ENCODE measurements at places on chromosomes 4 and X. TPM values are rescaled to one million over a fixed set of nuclear protein-coding genes. Genes with fewer than 3 reads are reported as not detected.

Gene GUCY1B1
- 39.3 TPM for total RNA-seq

Gene MSX1
- 1.3 TPM for total RNA-seq

Gene DCHS2
- under 0.01 TPM for total RNA-seq

Gene HTRA3
- total RNA-seq: 2.6 TPM

GRCh38 chrX:39817754-39818470 is 279.8 kb downstream of the BCOR start:
- no peak for DNase-seq

DNA sequence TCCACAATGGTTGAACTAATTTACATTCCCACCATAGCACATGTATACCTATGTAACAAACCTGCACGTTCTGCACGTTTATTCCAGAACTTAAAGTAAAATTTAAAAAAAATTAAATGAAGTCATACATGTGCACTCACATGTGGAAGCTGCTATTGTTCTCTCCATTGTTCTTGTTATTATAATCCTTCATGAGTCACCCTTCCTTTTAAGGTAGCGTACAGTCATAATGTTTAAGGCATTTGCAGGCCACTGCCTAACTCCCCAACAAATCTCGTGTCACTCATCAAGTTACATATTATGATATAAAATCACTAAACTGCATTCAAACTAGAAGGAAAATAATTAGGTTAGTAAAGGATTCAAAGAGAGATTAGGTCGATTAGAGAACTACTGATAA is 63.6 kb downstream of the SLC7A11 start:
- DNase-seq: peak; percentile 66

DNA sequence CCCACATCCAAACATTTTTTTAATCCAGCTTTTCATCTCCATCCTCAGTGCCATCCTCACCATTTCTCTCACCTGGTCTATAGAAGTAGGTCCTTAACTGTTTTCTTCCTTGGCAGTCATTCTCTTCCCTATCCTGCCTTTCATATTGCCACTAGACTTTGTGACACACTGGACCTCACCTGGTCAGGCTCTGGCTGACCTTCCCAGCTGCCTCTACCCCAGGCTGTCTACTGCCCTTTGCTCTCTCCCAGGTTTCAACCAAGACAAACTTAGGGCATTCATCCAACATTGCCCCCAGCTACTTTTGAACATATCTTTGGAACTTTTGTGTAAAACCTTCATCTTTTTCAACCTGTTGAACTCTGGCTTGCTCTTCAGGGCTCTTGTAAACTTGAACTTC is 39.8 kb downstream of the TRAPPC11 start:
- no peak for DNase-seq

DNA sequence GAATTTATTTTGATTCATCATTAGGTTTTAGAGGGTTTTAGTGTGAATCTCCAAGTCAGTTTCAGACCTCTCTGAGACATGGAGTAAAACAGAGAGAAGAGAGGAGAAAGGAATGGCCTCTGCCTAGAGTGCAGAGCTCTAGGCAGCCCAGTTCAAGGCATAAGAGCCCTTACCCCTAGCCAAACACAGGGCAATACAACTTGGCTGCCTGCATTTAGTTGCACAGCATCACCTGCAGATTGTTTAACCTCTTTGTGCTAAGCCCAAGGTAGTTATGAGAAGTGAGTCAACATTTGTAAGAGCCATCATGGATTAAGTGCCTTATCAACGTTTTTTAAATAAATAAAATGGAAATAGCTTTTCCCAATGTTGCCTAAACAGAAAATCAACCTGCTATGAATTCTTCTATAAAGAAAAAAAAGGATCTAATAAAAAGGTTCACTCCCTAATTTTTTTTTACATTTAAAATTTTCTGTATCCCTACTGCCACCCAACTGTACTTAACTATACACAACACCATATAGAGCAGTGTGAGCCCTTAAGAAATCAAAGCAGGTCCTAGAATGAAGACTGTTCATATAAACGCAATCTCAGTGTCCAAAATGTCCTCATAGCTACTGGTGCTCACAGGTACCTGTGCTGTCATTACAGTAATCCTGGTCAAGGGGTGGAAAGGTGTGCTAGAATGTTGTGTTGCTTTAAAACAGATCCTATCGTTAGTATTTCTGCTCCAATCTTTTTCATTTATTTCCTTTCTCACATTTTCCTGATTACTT is 36.0 kb downstream of the PF4 start:
- DNase-seq: no peak
